Cortex of kidney (tissue), 1 donor: ENCODE measurements at places on chromosomes 11 and 22.

DNA sequence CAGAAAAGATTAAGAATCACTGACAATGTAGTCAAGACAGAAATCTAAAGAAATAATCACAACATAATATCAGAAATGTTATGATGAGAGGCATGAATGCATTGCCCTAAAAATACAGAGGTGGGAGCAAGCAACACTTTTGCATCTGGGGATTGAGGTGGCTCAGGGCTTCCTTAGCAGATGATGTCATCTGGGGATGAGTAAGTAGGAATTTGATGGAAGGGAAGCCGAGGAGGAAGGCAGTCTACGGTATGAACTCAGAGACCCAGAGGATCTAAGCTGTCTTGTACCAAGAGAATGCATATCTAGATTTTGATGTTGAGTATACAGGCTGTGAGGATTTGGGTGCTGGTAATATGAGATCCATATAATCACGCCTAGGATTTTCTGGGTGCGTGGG, 193.0 kb upstream of the SNX19 start:
- no peak for DNase-seq

GRCh38 chr11:126547691-126548090, 192.2 kb downstream of the ST3GAL4 start:
- DNase-seq = no peak

- no peak for DNase-seq
These were observed at the start of gene OR52D1 for GRCh38 chr11:5488385-5488784. Gene OR52D1 (plus strand): TSS chr11:5488685. CDS start chr11:5488707, 22 bp downstream.

GRCh38 chr11:33197915-33198727, 36.8 kb upstream of the CSTF3 start:
- DNase-seq = no peak

DNA sequence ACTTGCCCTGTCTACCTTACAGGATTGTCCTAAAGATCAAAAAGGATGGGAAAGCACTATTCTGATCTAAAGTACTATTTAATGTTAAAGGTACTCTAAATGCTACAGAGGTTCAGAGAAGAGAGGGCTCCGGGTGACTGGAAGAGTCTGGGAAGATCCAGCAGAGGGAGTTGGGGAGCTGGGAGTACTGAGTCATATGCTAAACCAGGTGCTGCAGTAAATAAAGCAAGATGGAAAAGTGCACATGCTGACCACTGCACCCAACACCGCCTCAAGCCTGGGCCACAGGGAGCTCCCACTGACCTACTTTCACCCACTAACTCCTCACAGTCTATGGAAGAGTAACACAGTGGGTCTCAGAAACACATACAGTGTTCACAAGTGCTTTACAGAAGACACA, 49.3 kb downstream of the WT1 start:
- DNase-seq = no peak

GRCh38 chr11:76808996-76809395, 25.8 kb downstream of the TSKU start:
- no peak for DNase-seq

- no peak for DNase-seq
These were observed 23.4 kb upstream of the GRAMD4 start for GRCh38 chr22:46596819-46597218.

GRCh38 chr11:119635776-119636175, 93.2 kb downstream of the NECTIN1 start:
- no peak for DNase-seq

DNA sequence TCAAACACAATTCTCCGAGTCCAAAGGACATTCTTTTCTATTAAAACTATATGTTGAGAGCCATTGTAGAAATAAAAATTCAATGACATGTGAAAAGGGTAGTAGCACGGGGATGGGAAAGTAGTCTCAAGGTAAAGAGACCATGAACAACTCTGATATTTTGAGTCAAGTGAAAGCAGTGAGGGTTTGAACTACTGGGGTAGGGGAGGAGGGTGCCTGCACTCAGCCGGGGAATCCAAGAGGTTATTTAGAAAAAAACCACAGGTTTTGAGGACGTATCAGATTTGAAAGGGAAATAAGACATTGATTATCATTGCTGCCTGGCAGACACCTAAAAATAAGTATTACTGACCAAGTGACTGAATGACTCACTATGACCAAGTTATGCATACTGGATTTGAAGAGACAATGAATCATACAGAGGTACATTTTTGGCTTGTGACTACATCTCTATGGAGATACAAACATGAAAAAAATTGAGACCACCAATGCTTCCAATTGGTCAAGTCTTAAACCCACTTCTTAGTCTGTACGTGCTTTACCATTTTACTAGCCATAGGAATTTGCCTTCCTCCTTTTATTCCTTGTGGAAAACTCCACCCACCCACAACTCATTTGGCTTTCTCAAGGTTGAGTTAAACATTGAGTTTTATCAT, 2.2 kb upstream of the OR52H1 start:
- DNase-seq = no peak

DNA sequence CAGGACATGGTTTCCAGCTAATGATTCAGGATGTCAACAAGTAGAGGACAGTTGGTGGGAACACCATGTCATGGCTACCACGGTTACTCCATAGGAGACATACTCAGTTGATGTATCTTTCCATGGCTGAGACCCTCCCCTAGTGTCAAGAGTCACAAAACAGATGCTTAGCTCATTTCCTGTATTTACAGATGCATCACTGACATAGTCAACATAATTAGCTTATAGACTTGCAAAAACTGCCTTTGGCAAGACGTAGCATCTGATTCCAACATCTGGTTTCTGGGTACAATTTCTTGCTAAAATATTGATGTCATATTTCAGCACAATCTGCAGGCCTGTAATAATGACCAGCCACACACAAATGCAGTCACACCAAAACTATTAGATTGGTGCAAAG, 550.3 kb downstream of the FAM181B start:
- DNase-seq = no peak

- no peak for DNase-seq
These were observed 44.1 kb downstream of the USP28 start for GRCh38 chr11:113831314-113831713.

DNA sequence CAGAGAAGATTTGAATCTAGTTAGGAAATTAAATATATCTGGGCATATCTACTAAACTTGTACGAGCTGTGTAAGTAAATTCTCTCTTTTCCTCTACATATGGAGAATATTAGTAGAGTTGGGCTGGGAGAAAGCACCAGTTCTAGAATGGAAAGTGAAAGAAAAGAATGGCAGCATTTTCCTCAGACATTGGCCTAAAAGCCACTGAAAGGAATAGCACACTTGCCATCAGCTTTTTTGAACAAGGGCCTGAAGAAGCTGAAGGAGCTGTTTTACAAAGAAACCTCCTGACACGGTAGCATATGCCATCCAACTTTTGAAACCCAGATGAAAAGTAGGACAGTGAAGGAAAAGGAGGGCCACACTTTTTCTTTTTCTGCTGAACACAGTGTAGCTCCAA, 1563.7 kb upstream of the TENM4 start:
- no peak for DNase-seq

DNA sequence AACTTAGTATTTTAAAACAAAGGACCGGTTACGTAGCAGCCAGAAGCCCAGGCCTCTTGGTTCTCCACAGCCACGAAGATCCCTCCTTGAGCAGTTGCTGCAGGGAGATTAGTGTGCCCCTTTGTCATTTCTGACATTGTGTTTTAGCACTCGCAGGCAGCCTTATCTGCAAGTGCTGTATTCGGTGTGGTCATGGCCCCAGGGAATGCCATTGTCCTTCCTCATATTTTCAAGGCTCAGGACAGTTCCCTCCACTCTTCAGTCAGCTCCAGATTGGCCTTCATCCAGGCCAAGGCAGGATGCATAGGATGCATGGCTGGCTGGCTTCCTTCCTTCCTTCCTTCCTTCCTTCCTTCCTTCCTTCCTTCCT, 88.5 kb downstream of the ZBTB16 start:
- no peak for DNase-seq

GRCh38 chr11:2258501-2259465, 11.6 kb downstream of the ASCL2 start:
- no peak for DNase-seq

- no peak for DNase-seq
These were observed 119.8 kb upstream of the PLET1 start for GRCh38 chr11:112380464-112380863.

GRCh38 chr11:118921121-118921928, 4.4 kb downstream of the BCL9L start:
- no peak for DNase-seq

DNA sequence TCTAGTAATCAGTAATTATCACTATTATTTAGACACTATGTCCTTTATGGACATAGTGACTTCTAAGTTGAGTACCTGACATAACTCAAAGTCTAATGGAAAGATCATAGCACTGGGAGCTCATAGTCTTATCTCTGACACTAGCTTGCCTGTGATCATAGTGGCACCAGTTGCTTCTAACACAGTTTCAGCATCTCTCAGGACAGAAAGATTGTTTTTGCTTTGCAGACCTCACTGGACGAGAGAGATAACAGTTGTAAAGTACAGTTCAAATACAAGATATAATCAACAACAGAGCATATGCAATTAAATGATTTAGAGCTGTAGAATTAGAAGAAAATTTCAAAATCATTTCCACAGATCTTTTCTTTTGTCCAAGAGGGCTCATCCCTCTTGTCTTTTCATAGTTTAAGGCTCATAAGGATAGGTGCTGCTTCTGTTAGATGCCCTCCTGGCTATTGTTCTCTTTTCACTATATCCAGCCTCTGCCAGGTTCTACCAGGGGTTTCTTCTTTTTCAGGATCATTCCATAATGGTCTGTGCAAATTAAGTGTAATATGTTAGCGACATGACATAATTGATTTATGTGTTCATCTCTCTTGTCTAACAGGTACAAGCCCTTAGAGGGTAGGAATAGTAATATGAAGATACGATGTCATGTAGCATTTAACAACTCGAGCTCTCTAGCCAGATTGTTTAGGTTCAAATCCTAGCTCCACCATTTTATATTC, 1175.4 kb upstream of the TENM4 start:
- no peak for DNase-seq

- DNase-seq = no peak
These were observed 59.1 kb downstream of the CLMP start for GRCh38 chr11:123135863-123136446.

GRCh38 chr11:121767433-121767832, 314.7 kb upstream of the SORL1-AS1 start:
- no peak for DNase-seq

GRCh38 chr22:48424661-48425060, 1403.0 kb downstream of the BRD1 start:
- DNase-seq = no peak

DNA sequence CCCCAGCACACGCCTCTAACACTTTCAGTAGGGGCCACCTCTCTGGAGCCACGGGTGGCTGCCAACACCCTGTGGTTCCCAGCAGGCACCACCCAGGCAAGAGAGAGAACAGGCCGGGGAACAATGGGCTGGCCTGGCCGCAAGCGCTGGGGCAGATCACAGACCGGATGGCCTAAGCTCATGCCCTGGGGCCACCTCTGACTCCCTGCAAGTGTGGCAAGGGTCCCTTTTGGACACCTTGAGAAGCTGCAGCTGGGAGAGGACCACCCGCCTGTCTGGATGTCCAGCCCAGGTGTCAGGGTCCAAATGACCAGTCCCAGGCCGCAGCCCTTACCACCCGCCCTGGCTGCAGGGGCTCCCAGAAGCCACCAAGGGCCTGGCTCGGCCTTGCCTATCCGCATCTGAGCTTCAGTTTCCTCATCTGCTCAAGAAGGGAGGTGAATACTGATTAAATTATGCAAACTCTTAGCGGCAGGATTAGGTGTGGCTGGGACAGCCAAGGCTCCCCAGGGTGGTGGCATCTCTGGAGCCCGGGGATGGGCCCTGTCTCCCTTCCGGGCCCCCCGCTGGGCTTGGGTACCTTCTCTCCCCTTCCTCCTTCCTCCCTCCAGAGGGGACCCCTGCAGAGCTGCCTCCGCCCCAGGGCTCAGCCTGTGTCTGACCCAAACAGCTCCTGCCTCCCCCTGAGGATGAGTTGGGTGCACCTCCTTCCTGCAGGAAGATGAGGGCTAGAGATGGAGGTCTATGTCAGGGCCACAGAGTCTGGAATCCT, 785 bp upstream of the SUSD2 start:
- DNase-seq = no peak

DNA sequence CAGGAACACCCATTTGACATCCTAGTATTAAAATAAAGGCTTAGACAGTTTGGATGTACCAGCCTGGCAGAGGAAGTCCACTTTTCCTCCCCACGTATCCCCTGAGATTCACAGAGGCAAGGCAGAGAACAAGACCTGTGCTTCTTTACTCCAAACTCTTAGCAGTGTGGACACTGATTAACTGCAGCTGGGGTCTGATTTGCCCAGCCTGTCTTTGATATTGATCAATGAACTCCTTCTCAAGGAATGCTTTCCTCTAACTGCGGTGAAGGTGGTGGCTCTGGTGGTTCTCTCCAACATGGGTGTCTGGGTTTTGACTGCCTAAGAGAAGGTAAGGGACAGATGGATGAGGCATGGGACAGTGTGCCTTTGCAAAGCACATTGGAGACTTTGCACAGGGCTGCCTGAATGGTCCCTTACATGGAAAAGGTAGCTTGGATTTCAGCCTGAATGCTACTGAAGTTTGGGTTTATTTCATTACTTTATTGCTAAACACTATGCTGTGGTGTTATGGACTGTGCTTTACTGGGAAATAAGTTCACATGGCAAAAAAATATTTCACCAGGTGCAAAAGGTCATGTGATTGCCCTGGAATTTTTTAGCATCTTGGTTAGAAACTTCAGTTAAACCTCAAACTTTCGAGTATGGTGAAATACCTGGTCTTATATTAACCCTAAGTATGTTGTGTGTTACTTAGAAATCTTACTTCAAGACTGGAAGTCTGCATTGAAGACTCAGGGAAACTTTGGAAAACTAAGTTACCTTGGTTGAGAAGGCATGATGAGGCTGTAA, 1.8 kb downstream of the GAS2 start:
- no peak for DNase-seq

- DNase-seq = no peak
These were observed 7.0 kb downstream of the CCND1 start for GRCh38 chr11:69647761-69648497.

GRCh38 chr22:23128269-23129108, 13.3 kb downstream of the RSPH14 start:
- DNase-seq = no peak

DNA sequence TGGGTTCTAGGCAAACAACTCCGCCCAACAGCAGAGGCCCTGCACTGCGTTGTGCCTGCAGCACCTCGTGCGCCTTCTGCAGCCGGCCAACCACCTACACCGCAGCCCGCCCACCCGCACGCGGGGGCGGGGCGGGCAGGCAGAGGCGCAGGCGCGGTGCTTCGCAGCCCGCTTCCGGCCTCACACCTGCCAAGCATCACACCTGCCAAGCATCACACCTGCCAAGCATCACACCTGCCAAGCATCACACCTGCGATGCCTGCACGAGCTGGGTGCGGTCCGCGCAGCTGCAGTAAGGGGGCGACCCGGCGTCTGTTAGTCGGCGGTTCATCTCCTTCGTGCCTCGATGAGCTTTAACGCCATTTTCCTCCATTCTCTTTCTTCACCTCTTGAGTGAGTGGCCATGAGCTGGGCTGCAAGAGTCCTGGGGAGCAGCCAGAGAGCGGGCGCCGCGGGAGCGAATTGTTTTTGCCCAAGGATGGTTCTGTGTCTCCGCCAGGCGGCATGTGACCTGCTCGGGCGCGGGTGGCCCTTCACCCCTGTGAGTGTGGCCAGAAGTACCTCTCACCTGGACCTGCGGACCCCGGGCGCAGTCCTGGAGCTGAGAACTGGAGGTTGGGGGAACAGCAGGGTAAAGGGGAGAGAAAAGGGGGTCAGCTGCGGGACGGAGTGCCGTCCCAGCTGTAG, at the start of gene LDHAL6A:
Gene LDHAL6A, plus strand, starts transcription at position 171 of the 687 bp plus-strand sequence. CDS start 825 bp downstream, outside the sequence.
- DNase-seq = no peak
